ENCODE measurements at places on chromosomes 7 and 10.
A peak's percentile ranks its signal among the peaks of the same experiment; 100 is the strongest.

DNA sequence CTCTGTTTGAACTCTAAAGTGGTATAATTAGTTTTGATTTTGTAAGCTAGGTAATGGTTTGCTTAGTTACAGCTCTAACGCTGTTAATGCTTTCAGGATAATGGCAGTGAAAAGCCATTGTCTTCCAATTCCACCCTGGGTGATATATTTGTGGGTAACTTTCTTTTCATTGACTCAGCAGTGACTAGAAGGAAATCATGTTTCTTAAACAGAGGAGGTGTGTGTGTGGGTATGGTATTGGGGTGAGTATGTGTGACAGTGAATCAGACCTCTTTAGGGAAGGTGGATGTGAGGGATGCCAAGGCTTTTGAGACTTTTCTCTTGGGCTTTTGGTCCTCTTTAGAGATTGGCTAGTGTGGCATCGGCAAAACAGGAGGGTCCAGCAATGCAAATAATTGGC, 13.6 kb downstream of the ENTPD7 start:
- DNase-seq = no peak

DNA sequence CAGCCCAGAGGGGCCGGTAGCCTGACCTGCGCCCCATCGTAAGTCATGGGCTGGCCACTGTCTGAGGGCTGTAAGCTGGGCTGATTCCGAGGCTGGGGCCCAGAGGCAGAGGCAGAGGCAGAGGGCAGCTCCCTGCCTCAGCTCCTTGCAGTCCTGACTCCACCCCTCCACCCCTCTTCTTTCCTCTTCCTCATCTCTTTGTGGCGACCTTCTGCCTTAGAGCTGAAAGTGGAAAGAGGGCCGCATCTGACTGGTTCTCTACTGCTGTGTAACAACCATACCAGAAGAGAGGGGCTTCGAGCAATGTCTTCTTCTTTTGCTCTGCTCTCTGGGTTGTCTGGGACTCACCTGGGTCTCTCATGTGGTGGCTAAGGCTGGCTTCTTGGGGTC, 179.1 kb downstream of the RPS24 start:
- DNase-seq = no peak

DNA sequence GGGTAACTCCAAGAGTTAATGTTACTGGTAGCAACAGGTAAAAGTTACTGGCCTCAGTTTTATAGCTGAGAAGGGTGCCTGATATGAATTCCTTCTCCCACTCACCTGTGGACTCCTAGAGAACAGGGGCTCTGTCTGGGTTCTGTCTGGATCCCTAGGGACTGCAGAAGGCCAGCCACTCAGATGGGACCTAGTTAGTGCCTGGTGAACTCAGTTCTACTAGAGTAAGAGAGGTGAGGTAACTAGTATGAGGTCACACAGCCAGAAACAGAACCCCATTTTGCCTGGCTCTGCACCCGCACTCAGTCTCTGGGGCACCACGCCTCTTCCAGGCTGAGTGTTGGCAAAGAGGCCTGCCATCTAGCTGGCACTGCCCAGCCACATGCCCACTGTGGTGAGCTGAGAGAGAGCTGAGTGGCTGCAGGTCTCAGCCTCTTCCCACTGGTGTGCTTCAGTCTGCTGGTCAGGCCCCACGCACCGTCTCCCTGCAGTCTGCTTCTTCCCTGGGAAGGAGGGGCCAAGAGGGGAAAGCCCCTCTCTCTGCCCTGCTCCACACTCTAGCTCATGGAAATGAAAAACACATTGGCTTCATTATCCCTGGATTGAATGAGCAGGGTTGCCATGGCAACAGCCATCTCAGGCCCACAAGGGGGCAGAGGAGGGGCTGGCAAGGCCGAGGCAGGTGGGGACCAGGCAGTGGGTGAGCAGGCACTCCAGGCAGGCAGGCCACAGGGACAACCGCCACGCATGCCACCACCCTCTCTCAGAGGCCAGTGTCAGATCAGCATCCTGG, 110.6 kb downstream of the ZMIZ1 start:
- DNase-seq = peak; percentile 29

DNA sequence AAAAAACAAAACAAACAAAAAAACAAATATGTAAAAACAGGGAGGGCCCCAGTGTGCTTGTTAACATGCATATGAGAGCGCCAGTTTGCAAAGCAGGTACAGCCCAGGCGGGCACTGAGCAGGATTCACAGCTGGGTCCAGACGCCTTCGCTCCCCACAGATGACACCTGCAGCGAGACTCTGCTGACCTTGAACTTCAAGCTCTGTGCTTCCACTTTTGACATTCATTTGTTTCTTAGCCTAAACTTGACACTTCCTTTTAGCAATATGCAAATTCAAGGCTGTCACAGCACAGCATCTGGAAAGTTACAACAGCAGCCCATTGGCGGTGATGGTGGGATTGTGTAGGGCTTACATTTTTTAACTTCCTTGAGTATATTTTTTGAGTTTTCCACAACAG, 88.8 kb upstream of the TNS3 start:
- DNase-seq = no peak

DNA sequence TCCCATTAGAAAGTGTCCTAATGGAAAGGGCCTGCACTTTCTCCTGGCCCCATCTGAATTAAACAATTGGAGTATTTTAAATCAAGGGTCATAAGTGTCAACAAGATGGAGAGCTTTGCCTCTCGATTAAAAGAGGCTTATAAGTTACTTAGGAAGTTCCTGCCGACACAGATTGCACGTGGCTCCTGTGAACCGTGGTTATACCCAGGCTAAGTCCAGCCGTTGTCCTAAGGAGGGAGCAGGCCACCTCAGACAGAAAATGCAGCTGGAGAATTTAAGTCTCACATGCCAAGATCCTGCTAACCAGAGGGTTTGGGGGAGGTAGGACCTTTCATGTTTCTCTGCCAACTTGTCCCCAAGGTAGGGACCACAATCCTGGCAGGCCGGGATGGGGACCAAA, 626.5 kb upstream of the GALNT17 start:
- no peak for DNase-seq

DNA sequence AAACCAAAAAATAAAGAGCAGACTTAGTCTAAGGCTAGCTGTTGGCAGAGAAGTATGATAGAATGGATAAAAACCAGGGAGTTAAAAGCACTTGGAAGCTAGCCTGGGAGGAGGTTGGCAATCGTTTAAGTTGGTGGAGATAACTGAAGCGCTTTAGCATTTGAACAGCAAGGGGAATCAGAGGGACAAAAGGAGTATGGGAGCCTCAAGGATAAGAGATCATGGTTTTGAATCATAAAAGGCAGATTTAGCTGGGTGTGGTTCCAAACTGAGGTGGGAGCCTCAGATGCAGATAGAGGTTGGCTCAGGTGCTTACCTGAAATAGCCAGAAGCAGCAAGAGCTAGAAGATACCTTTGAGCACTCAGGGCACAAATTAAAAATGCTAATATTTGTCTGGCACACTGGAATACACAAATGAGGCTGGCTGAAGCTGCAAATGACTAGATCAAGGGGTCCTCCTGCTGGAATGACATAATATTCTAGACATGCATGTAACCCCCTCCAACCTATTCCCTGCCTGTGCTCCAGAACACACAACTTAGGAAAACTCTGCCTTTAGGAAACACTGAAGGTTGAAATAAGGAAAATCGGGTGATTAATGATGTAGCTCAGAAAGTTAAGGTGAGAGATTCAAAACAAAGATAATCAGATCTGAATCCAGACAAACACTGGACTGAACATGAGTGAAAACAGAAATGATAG, 372.3 kb upstream of the LRRN3 start:
- DNase-seq = no peak

GRCh38 chr10:100749059-100749308, 3.6 kb downstream of the PAX2 start:
- DNase-seq = no peak

GRCh38 chr10:125004571-125005311, 62.8 kb downstream of the ZRANB1 start:
- DNase-seq = no peak

DNA sequence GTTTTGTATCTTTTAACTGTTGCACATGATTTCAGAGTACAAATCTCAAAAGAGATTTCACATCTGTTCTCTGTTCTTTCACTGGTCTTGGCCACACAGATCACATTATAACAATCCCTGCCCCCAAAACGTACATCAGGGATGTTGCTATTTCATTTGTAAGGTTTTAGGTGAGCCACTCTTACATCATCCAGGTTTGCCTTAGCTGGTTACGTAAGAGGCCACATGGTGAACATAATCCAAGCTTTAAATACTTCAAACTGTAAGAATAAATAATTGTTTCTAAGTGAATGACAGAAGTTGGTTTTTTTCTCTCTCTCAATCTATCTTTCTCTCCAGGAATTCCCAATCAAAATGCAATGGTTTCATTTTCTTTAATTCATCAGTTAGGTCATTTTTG, 245.9 kb upstream of the HGF start:
- no peak for DNase-seq

- no peak for DNase-seq
Observed at GRCh38 chr10:17751781-17752445, at the start of gene TMEM236. TMEM236 (plus strand) TSS chr10:17752201; CDS start chr10:17752296, 95 bp downstream.

DNA sequence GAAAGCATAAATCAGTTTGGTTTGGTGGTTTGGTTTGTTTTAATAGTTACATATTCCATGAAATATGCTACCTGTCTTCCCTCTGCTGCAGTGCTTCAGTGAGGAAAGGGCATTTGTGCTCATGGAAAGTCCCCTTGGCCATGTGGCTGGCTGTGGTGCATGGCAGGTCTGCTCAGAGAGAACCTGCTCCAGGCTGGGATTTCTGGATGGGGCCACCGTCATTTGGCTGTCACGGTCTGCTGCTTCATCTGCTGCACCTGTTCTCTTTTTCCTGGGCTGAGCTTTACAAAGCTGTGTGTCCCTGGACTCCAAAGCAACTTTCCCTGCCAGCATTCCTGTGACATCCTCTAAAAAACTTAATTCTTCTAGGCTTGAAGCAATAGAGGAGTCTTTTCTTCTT, 8.9 kb downstream of the CDK14 start:
- DNase-seq = no peak

DNA sequence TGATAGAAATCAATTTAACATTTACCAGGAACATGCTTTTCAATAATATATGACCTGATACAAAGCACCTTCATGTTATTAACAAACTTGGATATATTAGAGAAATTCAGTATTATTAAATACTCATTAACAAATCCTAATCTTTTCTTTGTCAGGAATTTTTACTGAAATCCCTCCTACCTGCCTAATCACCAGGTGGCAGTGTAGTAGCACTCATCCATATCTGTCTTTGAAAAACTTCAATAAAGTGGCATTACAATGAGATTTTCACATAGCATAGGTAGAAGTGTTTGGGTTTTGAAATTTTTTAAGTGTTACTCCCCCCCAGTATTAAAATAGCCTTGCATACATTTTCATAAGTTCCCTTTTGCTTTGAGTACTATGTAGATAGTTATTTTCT, 1246.6 kb upstream of the LRRN3 start:
- DNase-seq = no peak

DNA sequence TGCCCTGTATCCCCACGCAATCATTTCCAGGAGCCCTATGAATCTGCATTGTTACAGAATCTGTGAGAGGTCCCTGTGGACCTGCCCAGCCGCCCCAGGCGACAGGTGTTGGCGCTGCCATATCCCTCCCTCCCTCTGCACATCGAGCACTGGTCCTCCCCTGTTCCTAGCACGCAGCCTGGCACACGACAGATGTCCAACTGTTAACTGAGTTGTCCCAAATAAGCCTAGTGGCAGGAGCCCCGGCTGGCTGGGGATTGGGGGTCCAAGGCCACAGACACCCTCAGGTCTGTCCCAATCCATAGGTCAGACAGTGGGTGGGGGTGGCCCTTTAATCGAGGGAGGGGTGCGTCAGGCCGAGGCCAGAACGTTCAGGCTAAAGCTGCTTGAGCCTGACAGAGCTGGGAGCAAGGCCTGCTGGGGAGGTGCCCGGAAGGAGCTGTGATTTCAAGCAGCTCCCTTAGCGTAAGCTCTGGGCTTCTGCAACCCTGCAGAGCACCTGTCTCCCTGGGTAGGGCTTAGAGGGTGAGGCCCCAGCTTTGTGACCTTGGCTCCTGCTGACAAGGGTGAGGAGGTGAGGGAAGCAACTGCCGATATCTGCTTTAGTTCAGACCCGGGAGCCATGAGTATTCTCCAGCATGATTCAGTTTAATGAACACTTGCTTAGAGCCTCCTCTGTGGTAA, 40.1 kb downstream of the ADRA2A start:
- DNase-seq = no peak

DNA sequence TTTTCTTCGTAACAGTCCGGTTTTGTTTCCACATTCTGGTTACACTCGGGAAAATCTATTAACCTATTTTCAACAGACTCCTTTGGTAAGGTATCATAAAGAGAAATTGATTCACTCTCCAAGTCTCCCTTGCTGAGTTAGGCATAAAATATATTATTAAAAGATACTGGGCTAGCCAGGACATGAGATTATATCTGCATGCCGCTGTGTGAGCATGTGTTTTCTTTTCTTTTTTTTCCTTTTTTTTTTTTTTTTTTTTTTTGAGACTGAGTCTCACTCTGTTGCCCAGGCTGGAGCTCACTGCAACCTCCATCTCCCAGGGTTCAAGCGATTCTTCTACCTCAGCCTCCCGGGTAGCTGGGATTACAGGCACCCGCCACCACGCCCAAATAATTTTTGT, 23.0 kb upstream of the SFMBT2 start:
- no peak for DNase-seq

GRCh38 chr7:36021367-36021766, 131.7 kb upstream of the EEPD1 start:
- peak; percentile 29 for DNase-seq

- peak; percentile 93 for DNase-seq
Observed at GRCh38 chr7:70092314-70093204, 494.3 kb downstream of the AUTS2 start.

DNA sequence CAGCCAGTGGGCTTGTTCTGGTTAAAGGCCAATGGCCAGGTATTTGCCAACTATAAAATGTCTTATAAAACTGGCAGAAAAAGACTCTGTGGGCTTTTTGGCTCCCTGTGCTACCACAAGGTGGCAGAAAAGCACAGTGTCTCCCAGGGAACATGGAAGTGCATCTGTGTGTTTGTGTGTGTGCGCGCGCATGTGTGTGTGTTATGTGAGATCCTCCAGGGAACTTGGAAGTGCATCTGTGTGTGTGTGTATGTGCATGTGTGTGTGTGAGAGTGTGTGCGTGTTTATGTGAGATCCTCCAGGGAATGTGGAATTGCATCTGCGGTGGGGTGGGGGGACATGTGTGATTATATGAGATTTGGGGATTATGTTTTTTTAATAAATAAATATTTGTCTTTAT, 30.2 kb upstream of the ABI1 start:
- peak; percentile 49 for DNase-seq
